ENCODE measurements at places on chromosomes 5 and 9.

DNA sequence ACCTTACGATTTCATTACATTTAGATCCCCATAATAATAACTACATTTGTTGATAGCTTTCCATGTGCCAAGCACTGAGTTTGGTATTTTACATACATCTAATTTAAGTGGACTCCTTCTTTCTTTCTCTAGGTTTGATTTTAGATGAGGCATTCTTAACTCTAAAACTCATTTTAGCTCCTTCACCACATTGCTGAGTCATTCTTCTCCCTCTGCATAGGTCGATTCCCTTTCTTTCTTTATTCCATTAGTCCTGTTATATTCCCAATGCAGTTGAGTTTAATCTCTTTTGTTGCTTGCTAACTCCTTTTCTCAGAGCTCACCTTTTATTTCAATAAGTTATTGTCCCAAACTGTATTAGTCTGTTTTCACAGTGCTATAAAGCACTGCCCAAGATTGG is 329.8 kb downstream of the TAF11L14 start:
- DNase-seq: no peak

DNA sequence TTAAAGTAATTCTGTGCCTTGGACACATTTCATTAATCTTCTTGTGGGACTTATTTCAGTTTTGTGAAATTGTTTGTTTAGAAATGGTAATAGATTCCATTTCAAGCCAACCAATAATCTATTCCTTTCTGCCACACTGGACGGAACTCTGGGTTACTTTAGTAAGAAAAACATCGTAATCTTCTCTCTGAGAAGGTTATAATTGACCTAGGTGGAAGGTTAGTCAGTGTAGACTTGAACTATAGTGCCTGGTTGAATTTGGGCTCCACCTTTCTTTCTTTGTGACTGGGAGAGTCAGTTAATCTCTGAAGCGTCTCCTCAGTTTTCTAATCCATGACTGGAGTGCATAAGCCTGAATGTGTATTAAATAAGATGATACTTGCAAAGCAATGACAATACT is 89.7 kb upstream of the PRLR start:
- DNase-seq: no peak

DNA sequence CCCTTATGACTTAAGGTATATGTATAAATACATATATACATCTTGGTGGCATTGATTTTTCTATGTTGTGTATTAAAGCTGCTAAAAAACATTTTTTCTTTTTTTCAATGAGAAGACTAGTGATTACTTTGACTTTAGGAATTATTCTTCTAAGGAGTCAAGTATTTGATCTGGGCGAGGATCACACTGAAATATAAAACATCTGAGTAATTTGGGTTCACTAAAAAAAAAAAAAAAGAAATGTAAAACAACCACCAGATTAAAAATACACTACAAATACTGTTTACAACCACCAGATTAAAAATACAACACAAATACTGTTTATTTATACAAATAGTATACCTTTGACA is 9.0 kb downstream of the UBAP1 start:
- DNase-seq: no peak

DNA sequence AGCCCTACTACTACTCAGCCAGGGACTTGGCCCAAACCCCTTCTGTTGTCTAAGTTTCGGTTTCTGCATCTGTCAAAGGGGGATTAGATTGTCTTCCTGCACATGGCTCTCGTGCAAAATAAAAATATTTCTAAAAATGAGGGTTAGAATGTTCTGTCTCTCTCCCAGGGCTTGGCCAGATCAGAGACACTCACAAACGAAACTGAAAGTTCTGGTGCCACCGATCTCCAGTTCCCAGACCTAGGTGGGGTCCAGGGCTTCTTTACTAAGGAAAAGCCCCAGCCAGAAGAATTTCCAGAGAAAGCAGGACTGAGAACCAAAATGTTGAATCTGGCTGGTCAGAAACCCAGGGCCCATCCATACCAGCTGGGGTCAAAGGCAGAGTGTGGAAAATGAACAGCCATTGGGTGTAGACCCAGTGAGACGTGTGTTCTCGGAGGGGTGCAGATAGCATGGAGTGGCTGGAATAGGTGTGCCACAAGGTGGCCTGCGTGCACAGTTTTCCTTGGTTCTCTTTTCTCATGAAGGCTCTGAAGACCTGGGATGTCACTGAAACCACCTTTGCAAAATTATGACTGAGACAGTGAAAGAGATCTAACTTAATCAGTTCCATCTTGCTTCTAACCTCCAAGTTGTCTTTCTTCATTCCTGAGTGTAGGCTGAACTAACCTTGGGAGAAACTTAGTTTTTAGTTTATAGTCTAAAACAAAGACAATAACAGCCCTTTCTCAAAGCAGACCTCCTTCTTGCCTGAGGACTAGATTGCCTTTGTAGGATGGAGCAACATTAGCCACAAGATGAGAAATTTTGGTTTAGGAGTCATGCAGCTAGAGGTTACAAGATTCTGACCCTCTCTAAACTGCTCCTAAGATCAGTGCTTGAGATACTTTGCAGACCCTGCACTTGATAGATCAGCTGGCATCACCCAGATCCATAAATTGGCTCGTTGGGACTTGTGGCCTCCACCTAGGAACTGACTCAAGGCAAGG is 2.3 kb upstream of the SLC23A1 start:
- no peak for DNase-seq

DNA sequence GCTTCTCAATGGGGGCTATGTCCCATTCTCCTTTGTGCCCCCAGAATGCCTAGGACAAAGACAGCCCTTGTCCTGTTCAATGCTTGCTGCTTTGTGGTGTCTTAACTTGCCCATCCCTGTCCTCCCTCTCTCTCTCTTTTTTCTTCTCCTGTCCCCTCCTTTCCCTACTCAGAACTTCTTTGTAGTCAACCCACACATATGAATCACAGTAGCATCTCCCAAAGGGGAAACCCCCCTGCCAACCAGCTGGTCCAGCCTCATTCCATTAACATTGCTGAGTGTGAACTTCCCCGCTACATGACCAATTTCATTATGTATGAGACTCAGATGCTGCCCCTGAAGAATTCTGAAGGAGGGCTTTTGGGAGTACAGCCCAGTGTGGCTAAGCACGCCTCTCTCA is 408.3 kb downstream of the ENC1 start:
- no peak for DNase-seq

GRCh38 chr9:114366334-114367128 is 21.3 kb downstream of the AKNA start:
- DNase-seq: no peak

DNA sequence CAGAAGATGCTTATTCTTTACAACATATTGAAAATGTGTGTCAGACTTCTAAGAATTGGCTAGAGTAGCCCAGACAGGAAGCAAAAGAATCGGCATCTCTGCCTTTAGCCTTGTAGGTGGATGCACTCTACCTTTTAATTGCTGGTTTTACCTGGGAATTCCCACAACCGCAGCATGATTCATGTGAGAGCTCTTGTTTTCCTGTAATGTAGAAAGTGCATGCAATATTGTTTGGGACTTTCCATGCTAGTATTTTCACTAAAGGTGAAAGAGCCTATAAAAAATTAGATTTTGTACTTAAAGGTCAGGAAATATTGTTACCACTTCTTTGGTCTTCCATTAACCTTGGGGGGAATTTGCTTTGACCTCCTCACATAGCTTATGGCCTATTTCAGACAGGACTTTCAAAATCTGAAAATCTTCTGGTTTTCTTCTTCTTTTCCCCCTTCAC is 89.8 kb downstream of the NTRK2 start:
- DNase-seq: no peak

GRCh38 chr9:112750016-112750763 is at the start of gene SNX30:
Gene SNX30 (plus strand): TSS chr9:112750760. CDS start chr9:112751002, 242 bp downstream.
- peak; percentile 92 for DNase-seq

DNA sequence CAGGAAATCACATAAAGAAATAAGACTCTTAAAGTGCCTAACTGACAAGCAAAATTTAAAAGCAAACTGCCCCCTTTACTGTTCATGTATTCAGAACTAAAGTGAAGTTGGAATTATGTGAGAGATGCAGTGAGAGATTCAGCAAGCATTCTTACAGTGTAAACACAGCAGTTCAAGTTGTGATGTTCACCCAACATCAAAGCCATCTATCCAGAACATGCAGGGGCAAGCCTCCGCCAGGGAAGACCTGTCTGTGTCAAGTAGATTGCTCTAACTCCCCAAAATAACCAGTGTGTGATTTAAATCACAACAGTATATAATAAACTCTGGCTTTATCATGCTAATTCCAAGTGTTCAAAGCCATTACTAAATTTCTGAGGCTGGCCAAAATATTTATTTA is 233.3 kb downstream of the BNC2 start:
- no peak for DNase-seq

DNA sequence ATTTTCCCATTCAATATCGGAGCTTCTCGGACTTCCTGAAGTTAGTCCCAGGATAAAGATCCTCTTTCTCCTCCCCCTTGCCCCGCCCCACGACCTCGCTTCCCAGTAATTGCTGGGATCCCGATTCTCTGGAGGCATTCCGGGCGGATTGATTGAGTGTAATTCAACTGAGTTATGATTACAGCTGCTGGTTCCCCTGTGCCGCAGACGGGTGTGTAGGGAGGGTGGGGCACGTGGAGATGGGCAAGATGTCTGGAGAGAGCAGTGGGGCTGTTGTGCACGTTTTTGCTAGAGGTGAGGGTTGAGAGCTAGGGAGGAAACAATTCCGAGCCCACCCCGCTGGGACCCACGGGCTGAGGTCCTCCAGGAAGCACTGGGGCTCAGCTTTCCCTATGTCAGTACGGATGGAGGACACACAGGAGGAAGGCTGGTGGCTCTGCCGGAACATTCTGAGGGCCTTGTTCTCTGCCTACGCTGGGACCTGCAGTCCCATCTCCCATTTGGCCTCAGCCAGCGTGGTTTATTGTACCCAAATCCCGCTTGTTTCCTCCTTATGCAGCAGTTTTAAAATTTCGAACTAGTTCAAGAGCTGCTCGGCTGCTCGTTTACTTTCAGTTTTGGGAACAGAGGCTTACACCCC is 2.4 kb upstream of the DMRT2 start:
- no peak for DNase-seq

DNA sequence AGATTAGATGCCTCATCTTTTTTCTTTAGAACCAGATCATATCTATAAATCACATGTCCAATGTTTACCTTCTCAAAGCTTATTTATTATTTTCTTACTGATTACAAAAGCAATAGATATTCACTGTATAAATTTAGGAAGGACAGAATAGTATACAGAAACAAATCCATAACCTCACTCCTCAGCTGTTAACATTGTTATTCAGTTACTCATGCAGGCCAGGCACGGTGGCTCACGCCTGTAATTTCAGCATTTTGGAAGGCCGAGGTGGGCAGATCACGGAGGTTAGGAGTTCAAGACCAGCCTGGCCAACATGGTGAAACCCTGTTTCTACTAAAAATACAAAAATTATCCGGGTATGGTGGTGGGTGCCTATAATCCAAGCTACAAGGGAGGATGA is 15.3 kb downstream of the STOM start:
- no peak for DNase-seq

DNA sequence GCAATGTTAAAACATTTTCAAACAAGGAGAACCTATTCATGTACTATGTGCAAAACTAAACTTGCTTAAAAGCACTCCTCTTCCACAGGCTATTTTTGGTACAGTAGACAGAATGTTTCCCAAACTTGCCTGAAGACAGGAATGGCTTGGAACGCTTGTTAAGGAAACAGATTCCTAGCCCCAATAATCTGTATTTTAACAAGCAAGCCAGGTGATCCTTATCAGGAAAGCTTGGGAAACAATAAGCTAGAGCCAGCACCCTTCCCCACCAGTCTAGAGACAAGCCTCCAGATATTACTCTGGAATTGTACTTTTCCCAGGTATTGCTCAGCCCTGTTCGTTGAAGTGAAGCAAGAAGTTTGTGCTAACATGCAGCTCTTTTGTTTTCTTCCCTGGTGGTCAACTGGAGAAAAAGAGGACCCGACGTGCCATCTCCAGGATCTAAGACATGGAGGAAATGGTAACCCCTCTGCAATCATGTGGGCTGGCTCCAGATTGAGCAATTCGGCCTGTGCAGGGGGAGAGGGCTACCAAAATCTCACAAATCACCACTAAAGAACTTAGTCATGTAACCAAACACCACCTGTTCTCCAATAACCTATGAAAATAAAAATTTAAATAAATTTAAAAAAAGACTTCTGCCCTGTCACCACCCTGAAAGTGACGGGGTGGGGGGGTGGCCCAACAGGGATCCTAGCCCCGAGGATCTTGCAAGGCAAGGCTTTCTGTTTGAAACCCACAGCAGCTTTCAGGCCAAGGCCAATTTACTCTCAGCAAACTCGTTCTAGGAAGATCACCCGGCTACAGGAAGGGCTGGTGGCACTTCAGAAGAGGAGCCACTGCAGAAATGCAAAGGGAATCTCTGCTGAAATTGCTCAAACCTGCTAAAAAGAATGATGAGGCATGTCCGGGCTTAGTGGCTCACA is 48.6 kb downstream of the SHB start:
- DNase-seq: no peak

DNA sequence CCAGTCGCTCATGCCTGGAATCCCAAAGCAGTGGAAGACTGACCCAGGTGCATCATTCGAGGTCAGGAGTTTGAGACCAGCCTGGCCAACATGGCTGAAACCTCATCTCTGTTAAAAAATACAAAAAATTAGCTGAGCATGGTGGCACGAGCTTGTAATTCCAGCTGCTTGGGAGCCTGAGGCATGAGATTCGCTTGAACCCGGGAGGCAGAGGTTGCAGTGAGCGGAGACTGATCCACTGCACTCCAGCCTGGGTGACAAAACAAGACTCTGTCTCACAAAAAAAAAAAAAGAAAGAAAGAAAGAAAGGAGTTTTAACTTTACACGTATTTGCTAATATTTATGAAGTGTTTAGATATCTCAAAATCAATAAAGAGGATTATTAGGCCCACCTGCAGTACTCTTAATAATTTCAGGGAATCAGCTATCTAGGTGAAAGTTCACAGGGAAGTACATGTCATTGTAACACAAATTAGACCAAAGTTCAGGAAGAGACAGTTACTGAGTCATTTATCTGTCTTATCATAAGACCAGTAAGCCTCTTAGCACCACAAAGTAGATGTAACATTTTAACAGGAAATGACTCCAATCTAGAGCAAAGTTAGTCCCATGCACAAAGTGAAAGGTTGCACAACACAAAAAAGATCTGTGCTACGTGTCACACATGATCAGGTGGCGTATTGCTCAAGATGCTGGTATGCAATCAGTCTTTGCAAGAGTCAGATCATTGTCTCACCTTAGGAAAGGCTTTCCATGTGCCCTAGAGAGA is 34.1 kb upstream of the PLIN2 start:
- DNase-seq: no peak

Measured in left ventricle myocardium inferior (tissue), 1 donor.